ENCODE measurements at places on chromosomes 12 and 14.

GRCh38 chr14:89240414-89240813, 176.6 kb downstream of the FOXN3 start:
- no peak for DNase-seq

- no peak for DNase-seq
These were observed 1.3 kb downstream of the PLEKHG3 start for GRCh38 chr14:64705381-64706118.

GRCh38 chr14:92704821-92705220, 43.6 kb downstream of the LGMN start:
- no peak for DNase-seq

GRCh38 chr12:39157696-39158342, 252.4 kb upstream of the CPNE8 start:
- no peak for DNase-seq

DNA sequence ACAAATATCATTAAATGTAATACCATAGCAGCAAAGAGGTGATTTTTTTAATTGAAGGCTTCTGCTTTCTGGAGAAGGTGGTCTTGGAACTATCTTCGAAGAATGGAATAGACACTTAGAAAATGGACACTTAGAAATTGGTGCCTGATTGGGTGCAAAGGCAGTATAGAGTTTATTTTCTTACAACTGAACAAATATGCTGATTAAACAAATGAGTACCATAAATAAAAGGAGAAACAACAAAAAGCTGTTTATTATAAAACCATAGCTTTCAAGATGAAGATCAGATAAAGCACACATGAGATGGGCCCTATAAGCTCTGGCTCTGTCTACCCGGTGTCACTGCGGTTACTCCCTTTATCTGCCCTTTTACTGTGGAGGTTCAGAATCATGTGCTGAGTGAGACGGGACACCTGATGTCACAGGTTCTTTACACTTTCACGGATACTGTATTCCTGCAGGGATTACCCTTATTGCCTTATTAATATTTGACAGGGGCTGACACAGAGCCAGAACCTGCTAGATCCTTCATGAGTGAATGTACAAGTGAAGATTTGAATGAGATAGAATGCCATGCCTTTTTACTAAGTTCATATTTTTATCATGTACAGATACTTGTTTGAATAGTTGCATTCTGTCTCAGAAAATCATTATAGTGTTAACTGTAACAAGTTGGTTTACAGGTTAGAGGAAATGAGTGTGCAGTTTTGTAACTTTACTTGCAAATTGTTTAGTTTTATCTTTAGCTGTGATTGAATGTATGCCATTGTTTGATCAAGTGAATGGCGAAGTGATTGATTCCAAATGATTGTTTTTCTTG, 477.5 kb upstream of the RGS6 start:
- no peak for DNase-seq

DNA sequence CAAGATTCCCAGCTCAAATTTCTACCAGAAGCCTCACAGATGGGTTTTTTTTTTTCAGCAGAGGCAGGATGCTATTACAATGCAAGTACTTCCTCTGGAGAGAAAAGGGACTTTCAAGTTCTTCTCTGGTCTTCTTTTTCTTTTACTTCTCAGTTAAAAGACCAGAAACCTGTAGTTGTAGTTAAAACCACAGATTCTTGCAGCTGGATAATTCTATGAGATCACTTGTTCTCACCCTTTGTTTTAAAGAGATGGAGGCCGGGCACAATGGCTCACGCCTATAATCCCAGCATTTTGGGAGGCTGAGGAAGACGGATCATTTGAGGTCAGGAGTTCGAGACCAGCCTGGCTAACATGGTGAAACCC, 47.6 kb upstream of the OVCH1 start:
- no peak for DNase-seq

GRCh38 chr14:28744126-28744525, 22.5 kb upstream of the FOXG1 start:
- no peak for DNase-seq

DNA sequence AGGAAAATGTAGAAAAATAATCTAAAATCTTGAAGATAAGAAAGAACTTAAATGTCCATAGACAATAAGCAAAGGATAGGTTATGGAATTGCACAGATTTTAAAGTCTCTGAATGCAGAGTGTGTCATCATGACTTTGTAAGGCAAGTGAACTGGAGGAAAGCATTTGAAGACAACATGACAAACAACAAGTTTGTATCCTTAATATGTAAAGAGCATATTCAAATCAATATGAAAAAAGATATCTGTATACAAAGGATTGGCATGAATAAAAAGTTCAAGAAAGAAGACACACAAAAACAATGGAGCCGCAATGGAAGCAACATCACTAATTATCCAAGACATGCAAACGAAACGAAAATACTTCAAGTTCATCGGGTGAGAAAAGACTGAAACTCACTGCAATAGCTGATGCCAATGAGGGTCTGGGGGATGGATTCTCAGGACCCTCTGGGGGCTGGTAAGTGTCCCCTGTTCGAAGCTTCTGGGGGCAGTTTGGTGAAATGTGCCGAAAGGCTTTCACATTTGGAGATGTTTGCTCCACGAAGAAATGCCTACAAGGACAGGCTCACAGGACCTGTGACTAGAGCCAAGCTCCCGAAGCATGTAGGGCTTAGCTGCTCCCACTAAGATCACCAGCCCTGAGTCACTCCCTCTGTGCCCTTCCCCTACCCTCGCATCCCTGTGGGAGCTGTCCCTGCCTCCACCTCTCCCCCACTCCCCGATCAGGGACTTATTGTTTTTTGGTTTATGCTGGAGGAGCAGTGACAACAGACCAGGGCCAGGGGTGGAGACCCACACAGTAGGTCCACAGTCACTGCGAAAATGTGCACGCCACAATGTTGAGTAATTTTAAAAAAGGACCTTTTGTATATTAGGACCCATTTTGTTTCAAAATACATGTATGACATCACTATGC, 345.7 kb upstream of the SFSWAP start:
- DNase-seq = no peak

GRCh38 chr12:95623554-95624170, 72.4 kb upstream of the USP44 start:
- DNase-seq = peak; percentile 15

GRCh38 chr12:128015276-128015675, 251.7 kb upstream of the TMEM132C start:
- no peak for DNase-seq

DNA sequence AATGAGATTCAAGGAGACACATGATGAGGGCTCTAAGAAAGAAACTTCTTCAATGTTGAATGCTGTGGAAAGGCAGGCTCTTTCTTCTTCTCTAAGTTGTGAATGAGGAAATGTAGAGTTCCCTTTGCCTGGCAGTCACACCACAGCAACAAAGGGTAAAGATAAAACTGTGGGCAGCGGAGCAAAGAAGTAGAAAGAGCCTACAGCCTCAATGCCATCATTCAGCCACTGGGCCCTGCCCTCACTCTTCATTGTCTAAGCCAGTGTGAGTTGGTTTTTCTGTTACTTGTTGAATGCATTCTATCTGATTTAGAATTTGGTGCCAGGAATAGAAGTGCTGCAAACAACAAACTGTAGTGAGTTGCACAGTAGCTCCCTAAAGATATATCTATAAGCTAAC, 12.2 kb downstream of the SDR9C7 start:
- no peak for DNase-seq

DNA sequence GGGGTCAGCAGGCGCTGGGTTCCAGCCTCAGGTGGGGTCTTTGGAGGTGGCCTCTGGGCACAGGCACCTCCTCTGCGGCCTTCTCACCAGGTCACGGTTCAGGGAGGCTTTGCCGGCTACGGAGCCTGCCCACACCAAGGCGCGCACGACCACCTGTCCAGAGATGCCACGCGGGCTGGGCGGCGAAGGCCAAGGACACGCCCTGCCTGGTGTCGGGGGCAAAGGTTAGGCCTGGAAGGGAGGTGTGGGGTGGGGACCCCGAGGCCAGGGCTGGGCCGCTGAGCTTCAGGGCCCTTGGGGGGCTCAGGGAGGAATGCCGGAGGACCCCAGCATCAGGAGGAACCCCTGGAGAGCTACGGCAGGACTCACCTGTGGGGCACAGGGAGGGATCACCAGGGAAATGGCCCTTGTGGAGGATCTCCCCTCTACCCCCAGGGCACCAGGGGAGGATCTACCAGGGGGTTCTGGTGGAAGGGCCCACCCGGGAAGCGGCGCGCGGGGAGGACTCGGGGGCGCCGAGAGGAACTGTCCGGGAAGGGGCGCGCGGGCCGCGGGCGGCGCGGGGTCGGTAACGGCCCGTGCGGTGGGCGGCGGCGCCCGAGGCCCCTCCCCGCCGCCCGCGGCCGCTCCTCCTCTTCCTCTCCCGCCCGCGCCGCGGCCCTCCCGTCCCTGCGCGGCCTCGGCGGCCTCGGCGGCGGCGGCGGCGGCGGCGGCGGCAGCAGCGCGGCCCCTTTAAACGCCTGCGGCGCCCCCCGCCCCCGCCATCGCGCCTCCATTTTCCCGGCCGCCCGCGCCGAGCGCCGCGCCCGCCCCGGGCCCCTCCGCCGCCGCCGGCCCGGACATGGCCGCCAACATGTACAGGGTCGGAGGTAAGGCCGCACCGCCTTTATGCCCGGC, at the start of gene MTA1:
MTA1 (plus strand) TSS at position 633 of the 897 bp plus-strand sequence; CDS start at position 842, 209 bp downstream.
- DNase-seq = peak; percentile 28

DNA sequence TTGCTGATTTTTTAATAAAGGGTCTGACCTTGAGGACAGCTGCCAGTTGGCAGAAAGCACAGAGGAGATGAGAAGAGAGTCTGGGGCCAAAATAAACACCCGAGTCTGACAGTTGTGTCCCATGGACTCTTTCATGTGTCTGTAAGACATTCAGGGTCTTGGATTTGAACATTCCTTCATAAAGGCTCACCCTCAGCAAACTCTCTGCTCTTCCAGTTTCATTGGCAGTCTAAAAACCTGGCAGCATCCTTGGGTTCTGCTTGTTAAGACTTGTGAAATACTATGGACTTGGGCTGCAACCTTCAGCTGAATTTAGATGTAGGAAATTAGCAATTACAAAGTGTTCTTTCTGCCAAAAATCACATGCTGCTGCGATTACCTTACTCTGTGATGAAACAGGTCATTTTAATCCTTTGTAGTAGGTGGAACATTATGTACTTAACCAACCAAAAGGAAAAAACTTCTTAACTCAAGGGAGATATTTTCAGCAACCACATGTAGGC, 32.0 kb upstream of the LMNTD1 start:
- no peak for DNase-seq

DNA sequence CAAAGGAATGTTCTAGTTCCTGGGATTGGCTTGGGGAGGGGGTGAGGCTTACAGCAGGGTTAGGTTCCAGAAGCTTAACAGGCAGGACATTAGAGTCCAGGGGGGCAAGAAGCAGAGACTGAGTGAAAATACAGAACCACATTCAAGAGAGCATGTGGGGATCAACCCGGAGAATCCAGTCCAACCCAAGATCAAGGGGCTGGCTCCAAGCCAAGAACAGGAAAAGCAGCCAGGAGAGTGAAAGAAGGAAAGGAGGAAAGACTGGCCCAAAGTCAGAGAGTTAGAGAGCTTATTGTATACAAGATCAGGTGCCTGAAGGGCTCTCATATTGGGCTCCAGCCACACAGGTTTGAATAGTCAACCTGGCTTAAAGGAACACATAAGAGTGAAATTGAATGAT, 190.3 kb upstream of the CDKN3 start:
- no peak for DNase-seq

- no peak for DNase-seq
These were observed 30.1 kb upstream of the DLK1 start for GRCh38 chr14:100696590-100696989.

- no peak for DNase-seq
These were observed 610 bp upstream of the KMT2D start for GRCh38 chr12:49061157-49061650.

DNA sequence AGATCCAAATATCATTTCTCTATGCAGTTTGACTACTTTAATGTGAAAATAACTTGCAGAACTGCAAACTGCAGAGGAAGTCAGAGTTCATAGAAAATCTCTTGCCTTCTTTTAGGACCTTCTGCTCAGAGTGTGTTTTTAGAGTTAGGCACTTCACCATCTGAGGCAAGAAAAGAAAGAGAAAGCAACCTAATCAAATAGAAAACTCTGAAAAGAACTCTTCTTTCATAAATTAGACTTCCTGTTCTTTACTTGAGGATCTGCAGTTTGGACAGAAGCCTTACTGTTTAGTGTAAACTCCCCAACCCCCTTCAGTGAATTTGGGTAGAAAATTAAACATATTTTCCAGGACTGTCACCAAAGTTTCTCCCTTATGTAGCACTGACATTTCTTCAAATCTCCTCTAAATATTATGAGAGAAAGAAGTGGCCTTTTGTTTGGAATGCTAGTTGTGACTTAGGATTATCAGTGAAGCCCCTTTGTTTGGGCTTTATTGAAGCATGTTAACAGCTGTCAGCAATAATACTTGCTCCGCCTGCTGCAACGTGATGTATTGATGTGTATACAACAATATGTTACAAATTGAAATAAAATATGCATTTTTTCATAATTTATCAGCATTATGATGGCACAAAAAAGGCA, 99.5 kb downstream of the PDZRN4 start:
- no peak for DNase-seq
